ENCODE measurements at places on chromosomes 5 and 9.

DNA sequence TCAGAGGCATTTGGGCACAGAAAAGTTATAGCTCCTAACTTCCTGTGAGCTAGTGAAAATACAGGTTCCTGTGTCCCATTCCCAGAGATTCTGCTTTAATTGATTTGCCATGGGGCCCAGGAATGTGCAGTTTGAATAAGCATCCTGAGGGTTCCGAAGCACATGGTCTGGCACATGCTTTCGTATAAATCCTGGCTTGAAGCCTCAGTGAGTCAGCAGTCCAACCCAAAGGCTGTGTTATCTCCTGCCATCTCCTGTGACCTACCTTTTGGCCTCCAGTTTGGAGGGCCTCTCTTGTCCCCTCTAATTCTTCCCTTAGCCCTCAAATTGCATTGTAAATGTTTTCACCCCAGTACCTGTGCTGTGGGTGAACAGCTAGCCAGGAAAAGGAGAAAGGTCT lies 183.8 kb downstream of the NR3C1 start:
- no peak for DNase-seq

DNA sequence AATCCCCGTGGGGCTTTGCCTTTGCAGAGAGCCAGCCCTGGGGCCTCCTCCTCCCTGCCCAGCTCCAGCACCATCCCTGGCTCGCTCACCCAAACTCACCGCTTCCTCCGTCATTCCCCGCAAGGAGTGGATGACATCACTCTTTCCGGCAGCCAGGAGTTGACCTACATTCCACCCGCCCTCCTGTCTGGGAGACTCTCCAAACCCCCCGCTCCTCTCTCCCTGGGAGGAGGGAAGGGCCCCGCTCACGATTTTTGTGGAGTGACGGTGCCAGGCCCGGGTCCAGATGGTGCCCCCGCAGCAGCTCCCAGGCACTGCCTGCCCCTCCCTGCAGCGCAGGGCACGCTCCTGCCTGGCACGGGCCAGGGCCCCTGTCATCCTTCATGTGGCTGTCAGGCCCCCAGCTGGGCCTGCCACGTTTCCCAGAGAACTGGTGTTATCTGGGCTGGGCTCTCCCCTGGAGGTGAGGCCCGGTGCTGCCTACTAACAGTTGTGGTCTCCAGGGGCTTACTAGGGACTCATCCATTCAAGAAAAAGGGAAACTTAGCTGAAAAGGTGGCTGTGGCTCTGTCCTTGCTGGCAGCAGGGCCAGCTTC lies 52.3 kb downstream of the NTNG2 start:
- DNase-seq = no peak

DNA sequence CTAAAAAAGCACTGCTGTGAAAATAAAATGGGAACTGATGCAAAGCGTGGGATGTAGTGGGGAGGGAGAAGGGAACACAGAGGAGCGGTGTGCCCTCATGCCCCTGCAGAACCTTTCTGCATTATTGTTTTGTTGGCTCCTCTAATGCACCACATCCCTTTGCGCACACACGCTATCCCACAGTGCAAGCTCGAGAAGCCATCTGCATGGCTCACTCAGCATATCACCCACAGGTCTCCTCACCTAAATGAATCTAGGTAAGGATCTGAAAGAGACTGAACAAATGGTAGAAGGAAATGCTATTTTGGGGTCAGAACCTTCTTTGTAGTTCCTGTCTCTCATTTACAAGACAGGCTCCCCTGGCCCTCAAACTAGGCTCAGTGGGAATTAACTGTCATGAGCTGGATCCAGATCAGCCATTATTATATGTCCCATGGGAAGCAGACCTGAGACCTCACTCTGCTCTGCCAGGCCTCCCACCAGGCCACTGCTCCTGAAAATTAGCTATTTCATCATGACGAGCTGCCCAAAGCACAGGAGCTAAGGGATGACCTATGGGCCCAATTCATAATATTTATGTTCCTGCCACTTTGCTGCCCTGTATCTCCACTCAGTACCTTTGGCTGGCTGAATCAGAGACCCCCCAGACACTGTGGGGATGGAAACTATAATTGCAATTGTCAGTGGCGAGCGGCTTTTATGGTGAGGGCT lies 169.4 kb downstream of the SPOCK1 start:
- DNase-seq = no peak

- no peak for DNase-seq
These were observed 16.3 kb downstream of the CLTA start for GRCh38 chr9:36207016-36207415.

- DNase-seq = no peak
These were observed 100.9 kb downstream of the SNCAIP start for GRCh38 chr5:122412966-122413365.

GRCh38 chr9:72818385-72818784 lies 134.5 kb downstream of the ALDH1A1 start:
- no peak for DNase-seq

DNA sequence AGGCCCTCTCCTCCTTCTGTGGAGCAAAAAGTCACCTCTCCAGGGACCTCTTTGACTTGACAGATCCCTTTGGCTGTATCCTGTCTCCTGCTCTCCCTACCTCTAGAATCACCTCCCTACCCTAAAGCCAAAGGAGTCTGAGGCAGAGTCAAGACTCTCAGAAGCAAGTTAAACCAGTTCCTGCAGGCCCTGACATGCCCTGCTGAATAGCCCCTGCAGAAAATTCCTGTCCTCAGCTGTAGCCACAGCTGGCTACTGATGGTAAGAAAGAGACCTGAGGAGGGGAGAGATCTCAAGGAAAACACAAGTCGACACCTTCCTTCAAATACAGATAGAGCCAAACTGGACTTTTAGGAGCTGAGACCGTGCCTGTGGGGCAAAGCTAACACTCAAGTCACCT lies 23.7 kb upstream of the UBAP2 start:
- DNase-seq = no peak

- DNase-seq = no peak
These were observed 469.3 kb downstream of the SPATA31D1 start for GRCh38 chr9:82457891-82458290.

GRCh38 chr5:143796753-143797152 lies 15.2 kb upstream of the HMHB1 start:
- DNase-seq = peak; percentile 75

DNA sequence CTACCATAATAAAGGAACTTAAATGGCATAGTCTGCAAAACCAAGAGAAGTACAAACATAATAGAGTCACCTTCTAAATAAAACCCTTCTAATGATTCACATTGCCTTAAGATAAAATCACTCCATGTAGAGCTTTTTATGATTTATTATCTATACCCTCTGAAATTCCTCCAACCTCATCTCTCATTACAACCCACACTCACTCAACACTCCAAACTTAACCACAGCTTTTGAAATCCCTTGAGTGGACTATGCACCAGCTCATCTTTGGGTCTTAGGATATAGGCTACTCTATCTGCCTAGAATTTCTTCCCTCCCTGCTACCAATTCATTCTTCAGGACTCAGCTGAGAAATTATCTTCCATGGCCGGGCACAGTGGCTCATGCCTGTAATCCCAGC lies 122.5 kb downstream of the CETN3 start:
- no peak for DNase-seq

- no peak for DNase-seq
These were observed 85.6 kb upstream of the CACNA1B start for GRCh38 chr9:137791947-137792346.

GRCh38 chr5:163565931-163566608 lies 60.7 kb downstream of the MAT2B start:
- DNase-seq = peak; percentile 3

GRCh38 chr9:119240546-119240945 lies 128.7 kb downstream of the BRINP1 start:
- no peak for DNase-seq

DNA sequence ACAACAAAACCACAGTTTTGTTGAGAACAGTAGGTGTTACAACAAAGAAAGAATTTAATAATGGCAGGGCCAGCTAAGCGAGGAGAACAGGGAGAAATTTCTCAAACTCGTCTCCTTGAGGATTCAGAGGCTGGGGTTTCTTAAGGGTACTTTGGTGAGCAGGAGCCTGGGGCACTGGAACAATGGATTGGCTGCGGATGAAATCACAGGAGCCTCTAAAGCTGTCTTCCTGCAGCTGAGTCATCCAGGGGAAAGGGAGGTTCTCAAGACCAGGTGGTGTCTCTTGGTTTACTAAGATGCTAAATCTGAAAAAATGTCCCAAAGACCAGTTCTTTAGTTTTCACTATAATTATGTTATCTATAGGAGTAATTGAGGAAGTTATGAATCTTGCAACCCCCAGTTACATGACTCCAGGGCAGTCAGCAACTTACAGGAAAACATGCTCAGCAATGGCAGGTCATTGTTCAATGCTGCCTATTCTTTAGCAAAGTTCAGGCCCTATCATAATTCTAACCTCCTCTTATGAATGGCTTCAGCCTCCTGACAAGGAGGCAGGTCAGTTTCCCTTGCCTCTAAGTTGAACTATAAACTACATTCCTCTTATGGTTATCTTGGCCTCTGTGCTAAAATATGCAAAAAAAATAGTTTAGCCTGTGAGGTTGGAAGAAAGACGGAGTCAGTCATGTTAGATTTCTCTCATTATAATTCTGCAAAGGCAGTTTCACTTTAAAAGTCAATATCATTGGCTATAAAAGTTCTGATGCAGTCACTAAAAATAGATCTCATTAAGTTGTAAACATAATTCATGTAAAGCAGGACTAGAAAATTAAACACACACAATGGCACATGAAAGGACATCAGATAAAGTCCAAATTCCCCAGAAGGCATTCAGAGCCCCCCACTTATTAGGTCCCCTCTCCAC lies 63.3 kb upstream of the CKS2 start:
- no peak for DNase-seq

DNA sequence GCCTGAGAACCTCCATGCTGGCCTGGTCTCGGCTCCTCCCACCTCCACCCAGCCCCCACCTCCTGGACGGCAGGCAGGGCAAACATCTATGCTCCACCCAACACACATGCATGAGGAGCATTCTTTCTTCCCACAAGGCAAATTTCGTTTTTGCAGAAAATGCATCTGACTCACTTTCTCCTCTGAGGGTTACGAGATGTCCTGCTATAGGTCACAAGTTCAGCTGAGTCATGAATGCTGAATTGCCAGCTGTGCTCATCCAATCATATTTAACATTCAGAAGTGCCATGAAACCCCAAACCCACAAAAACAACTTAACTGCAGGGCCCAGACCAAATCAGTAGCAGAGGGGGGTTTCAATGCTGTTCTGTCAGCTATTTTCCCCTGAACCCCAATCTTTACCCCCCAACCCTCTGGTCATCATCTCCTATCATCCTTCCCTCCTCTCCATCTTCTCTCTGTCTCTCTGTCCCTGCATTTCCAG lies 39.0 kb upstream of the OSMR start:
- DNase-seq = peak; percentile 5

GRCh38 chr5:28468166-28468565 lies 1429.8 kb upstream of the CDH9 start:
- DNase-seq = peak; percentile 2

GRCh38 chr5:147472664-147473475 lies 37.0 kb downstream of the DPYSL3 start:
- no peak for DNase-seq

GRCh38 chr5:20157089-20157488 lies 169.1 kb upstream of the CDH18 start:
- no peak for DNase-seq

GRCh38 chr9:123112015-123112975 lies 78.8 kb downstream of the GPR21 start:
- no peak for DNase-seq

DNA sequence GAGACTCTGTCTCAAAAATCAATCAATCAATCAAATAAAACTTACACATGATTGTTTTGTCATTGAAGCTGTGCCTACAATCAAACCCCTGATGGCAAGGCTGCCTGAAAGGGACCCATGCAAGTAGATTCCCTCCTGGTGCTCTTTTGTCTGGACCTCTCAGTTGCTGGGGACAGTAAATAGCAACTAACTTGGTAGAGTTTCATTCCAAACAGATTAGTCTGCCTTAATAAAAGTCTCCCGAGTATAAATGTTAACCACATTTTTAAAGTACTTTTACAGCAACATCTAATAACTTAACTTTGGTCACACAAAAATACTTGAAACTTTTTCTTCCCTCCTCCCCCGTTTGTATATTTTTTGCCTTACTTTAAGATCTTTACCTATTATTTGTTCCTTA lies 105.5 kb downstream of the FEM1C start:
- no peak for DNase-seq

GRCh38 chr9:70504834-70505233 lies 90.4 kb upstream of the KLF9 start:
- DNase-seq = peak; percentile 62

GRCh38 chr9:86697213-86697612 lies 250.1 kb downstream of the GAS1 start:
- DNase-seq = no peak

DNA sequence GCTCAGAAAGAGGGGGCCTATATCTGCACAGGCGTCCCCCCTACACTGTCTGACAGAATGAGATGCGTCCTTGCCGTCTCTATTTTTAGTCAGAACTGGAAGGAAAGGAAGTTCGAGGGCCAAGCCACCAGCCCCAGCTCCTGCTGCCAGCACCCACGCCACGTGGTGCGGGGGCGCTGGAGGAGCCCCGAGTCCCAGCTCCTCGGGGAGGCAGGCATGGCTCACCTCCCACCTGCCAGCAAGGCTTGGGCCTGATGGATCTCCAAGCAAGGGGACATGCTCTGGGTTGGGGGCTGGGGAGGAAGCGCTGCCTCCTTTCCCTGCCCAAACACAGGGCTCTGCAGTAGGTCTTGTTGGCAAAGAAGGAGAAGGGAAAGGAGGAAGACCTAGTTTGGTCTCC lies 80.3 kb upstream of the ARAP3 start:
- DNase-seq = no peak

- no peak for DNase-seq
These were observed 368.0 kb downstream of the IRX1 start for GRCh38 chr5:3963652-3964051.

GRCh38 chr9:37987467-37987981 lies 81.5 kb downstream of the SHB start:
- DNase-seq = no peak

DNA sequence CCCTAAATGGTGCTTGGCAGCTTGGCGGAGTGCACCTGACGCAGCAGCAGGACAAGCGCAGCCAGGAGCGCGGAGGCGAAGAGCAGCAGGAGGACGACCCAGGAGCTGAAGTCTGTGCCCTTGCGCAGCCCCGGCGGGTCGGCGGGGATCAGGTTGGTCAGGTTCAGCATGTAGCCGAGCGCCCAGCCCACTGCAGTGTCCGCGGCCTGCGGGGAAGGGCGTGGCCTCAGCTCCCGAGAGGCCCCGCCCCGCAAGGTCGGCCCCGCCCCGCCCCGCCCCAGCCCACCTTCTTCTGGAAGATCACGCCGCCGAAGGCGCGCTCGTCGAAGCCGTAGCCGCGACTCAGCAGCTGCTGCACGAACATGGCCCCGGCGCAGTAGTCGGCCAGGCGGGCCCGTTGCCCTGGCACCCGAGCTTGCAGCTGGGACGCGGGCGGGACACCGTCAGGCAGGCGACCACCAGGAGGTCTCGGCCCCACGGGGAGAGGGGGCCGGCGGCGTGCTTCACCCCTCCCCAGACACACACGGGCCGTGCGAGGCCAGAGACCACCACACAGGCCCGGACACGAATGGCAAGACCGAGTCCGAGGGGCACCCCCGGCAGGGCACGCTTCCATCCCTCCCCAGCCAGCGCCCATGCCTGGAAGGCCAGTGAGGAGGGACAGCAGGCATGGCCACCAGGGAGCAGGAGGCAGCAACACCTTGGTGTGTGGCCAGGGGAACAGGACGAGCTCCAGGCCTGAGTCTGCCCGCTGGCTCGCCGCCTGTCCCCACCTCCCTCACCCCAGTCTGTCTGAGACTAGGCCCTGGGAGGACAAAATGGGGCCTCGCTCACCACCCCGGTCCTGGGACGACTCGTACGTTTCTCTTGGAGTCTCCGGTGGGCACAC lies 2.9 kb upstream of the NPDC1 start:
- no peak for DNase-seq

GRCh38 chr9:79581794-79582193 lies 10.0 kb downstream of the TLE4 start:
- no peak for DNase-seq

Data from suppressor macrophage treated with lipopolysaccharide for 4 hours (primary cell).